ENCODE measurements at places on chromosomes 6 and 20.
A peak's percentile ranks its signal among the peaks of the same experiment; 100 is the strongest.

GRCh38 chr6:66940003-66940402, 1233.0 kb upstream of the EYS start:
- no peak for DNase-seq

GRCh38 chr20:38094373-38094891, 60.9 kb downstream of the RPRD1B start:
- DNase-seq = peak; percentile 34

DNA sequence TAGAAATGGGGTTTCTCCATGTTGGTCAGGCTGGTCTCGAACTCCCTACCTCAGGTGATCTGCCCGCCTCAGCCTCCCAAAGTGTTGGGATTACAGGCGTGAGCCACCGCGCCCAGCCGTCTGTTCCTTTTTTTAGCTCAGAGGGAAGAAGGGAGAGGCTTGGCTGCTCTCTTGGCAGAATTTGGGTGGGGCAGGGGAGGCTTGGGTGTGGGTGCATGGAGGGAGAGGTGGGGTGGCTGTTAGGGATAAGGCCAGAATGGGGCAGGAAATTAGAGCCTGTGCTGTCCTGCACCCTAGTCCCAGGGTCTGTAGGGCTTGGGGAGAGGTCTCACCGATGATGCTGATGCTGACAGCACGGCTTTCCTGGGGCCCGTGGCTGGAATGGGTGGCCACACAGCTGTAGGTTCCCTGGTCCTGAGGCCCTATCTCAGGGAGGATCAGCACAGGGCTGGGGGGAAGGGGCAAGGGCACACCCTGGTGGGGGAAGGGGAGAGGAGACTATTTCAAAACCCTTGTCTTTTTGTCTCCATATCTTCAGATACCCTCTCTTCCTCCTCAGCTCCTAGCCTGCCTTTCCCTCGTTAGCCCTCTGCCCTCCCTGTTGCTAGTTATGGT, 2.0 kb downstream of the AGER start:
- no peak for DNase-seq

DNA sequence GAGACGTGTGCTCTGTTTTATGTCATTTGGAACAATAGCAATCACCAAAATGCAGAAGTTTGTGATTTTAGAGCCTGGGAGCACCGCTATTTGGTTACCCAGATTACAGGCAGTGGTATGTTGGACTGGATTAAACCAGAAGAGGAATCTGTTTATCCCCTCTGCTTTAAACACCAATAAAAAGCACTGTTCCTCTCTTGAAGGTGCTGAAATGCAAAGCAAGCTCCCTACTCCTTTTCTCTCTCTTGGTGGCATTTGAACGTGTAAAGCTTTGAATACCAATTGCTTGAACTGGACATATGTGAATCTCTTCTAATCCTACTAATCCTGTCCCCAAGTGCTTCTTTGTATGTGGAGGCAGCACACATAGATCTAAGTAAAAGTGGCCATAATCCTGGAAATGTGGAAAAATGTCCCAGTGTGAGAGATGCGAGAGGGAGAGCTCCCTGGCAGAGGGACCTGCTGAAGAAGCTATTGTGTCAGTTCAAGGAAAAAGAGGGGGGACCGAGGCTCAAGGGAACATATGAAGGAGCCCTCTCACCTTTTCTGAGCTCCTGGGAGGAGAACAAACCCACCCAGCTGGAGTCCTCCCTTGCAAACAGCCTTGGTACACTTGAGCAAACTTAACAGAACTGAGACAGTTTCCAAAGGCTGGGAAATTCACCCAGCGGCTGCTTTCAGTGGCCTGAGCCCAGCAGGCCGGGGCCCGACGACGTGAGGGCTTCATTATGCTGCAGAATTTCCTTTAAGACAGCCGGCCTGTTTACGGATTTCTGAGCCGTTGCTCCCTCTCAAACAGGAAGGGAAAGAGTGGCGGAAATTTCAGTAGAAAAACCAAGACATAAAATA, 18.8 kb upstream of the OLIG3 start:
- no peak for DNase-seq

- DNase-seq = no peak
Measured at GRCh38 chr6:29629571-29629970, 3.4 kb downstream of the GABBR1 start.

GRCh38 chr6:11769811-11770545, 8.6 kb downstream of the ADTRP start:
- DNase-seq = no peak

- DNase-seq = no peak
Measured at GRCh38 chr6:159301810-159302593, 132.8 kb downstream of the FNDC1 start.
